ENCODE measurements at places on chromosomes 13 and 19.
A peak's percentile ranks its signal among the peaks of the same experiment; 100 is the strongest.

- DNase-seq = no peak
Measured at GRCh38 chr13:45341799-45342500, 967 bp upstream of the TPT1 start.

DNA sequence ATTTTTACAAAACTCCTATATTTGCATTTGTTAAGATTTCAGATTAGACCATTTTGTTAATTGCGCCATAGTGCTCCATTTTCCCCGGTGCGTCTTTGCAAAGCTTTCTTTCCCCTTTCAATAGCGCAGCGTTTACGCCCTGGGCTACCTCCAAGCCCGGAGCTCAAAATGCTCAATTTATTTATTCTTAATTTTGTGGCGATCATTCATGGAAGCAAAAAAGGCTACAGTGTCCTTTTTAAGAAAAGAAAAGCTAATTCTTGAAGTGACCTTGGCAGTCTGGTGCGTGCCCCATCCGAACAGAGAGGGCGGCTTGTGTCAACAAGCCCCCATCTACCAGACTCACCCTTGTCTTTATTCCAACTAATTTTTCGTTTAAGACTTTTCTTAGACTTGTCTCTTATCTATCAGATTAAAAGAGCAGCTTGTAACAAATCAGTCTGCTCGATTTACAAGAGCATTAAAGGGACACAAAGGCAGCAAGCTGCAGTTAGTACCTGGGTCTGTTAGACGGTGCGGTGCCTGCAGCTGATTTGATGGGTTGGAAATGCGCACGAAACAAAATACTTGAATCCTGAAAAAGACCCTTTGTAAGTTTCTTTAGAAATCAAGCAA, 30.1 kb downstream of the GSX1 start:
- DNase-seq = no peak

DNA sequence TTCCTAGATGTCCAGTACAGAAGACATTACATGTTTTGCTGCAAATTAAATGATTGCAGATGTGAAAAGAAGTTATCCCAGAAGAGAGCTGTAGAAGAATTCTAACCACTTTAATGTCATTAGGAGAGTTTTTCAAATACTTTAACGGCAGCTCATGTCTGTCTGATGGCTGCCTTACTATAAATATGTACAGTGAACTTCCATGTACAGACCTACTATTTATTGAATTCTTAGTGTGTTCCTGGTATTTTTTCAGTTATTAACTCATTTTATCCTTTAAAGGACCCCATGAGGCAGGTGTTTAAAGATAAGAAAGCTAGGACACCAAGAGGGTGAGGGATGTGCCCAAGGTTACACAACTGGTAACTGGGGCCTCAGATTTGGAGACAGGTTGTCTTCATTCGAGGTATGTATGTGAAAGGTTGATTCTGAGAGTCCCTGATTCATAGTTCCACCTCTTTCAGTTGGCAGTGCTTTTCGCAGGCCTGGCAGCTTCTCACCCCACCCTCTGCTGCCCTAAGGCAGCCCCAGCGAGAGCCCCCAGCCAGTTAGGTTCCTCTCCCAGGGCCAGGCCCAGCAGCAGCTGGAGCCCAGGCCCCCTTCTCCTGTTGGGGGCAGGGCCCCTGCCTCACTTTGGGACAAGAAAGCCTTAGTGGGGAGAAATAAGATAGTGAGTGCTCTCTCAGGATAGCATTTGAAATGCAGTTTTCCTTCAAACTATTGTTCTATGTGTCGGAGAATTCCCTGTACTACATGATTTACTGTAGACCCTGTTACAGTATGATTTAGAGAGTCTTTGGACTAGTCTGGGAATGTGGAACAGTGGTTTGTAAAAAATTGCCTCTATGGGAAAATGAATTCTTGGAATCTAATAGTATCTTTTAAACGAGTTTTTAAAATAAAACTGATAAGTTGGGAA, 67.7 kb upstream of the TEX29 start:
- DNase-seq = no peak

GRCh38 chr13:59771272-59771671, 392.5 kb downstream of the DIAPH3 start:
- no peak for DNase-seq

DNA sequence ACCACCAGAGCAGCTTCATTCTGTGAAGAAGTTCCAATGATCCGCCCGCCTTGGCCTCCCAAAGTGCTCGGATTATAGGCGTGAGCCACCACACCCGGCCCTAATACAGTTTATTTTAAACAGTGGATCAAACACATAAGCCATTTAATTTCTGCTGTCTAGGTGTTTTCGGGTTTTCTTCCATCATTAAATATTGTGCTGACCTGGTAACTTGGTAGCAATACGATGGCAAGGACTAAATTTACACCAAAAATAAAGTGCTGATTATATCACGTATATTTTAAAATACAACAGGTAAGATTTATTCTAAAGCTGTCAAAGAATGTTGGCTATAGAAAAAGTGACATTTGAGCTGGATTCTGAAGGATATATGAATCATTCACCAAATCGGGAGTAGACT, 1.3 kb downstream of the MED4 start:
- no peak for DNase-seq

GRCh38 chr13:23859904-23860303, 29.3 kb downstream of the MIPEP start:
- no peak for DNase-seq

DNA sequence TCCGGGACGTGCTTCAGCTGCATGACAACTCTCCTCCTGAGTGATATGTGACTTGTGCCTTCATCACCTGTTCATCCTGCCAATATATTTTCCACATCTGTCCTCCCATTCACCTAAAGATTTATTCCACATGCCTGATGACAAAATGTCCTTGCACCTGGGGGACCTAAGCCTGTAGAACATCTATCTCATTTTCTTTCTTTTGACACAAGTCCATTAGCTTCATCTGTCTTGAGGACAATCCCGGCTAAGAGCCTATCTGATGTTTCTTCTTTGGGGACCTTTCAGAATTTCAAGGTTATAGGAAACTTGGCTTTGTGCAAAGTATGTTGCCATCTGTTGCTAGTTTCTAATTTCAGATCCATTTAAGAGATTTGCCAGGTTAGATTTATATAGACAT, 41.1 kb downstream of the ITGBL1 start:
- DNase-seq = no peak

- no peak for DNase-seq
Measured at GRCh38 chr19:30309905-30310601, 62.1 kb upstream of the ZNF536 start.

- DNase-seq = no peak
Measured at GRCh38 chr13:110262508-110263291, 44.3 kb downstream of the COL4A1 start.

GRCh38 chr19:51458899-51459505, 748 bp upstream of the SIGLEC8 start:
- DNase-seq = no peak

GRCh38 chr13:105816994-105817393, 718.5 kb downstream of the EFNB2 start:
- no peak for DNase-seq

- no peak for DNase-seq
Measured at GRCh38 chr19:15575406-15575805, 39.6 kb upstream of the CYP4F8 start.

- no peak for DNase-seq
Measured at GRCh38 chr13:32047793-32048192, 16.2 kb downstream of the FRY start.

- no peak for DNase-seq
Measured at GRCh38 chr13:80131204-80131603, 209.7 kb downstream of the SPRY2 start.

GRCh38 chr13:30375265-30375835, 46.9 kb upstream of the UBE2L5 start:
- DNase-seq = no peak

GRCh38 chr13:87322386-87322785, 348.8 kb upstream of the SLITRK5 start:
- DNase-seq = no peak

DNA sequence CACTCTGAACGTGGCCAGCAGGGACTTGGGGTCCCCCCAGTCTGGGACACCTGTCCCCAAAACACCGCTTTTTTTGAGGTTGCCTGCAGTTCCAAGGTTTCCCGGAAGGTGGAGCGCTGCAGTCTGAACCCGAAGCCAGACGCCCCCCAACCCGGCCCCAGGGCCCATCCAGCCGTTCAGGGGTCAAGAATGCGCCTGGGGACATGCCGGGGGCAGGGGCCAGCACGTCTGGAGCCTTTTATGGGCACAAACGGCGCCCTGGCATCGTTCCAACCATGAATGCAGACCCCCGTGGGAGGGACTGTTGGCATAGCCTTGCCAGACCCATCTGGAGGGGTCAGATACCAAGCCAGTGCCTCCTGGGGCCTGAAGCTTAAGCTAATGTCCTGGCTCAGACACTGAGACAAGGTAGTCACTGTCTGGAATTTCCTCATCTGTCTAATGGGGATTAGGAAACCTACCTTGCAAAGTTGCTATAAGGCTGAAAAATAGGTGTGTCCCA, 6.9 kb downstream of the S1PR5 start:
- DNase-seq = peak; percentile 52

DNA sequence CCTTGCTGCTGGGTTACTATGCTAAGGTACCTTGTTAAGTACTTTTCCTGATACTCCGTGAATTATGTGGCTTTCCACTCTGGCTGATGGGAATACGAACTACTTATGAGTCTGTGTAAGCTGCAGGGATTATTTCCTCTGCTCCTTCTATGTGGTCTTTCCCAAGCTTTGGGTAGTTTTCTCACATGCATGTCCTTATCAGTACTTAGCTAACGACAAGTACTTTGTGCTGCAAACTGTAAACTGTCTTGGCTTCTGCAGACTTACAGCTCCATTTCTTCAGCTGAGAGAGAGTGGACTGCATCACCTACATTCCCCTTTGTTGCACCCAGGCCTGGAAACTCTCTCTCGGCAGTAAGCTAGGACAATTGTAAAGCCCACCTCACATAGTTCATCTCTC, 76.6 kb downstream of the FGF9 start:
- DNase-seq = no peak

- DNase-seq = no peak
Measured at GRCh38 chr13:19908350-19908986, 45.0 kb upstream of the ZMYM5 start.

DNA sequence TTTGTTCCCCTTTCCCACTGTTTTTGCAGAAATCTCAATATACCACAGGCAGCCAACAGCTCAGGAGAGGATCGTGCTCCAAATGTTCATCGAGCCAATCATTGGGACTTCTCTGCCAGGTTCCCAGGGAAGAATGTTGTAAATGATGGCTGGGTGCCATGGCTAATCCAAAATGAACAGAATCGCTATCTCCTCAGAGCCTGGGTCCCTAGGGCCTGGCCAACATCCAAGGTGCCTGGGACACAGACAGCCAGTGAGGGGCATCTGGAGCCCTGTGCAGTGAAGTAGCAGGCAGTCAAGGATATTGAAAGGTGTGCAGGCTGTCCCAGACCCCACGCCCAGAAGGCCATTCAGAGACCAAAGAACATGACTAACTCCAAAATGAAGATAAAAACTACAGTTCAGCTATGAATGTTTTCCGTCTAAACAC, 37.8 kb downstream of the BRD4 start:
- DNase-seq = no peak

DNA sequence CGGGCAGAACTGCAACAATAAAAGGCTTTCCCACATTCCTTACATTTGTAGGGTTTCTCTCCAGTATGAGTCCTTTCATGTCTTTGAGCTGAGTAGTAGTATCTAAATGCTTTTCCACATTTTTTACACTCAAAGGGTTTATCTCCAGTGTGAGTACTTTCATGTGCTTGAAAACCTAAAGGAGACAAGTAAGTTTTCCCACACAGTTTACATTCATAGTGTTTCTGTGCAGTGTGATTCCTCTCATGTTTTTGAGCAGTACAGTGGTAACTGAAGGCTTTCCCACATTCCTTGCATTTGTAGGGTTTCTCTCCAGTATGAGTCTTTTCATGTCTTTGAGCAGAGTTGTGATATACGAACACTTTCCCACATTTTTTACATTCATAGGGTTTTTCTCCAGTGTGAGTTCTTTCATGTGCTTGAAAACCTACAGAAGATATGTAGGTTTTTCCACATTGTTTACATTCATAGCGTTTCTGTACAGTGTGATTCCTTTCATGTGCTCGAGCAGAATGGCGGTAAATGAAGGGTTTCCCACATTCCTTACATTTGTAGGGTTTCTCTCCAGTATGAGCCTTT, 47.0 kb downstream of the ZNF44 start:
- no peak for DNase-seq

DNA sequence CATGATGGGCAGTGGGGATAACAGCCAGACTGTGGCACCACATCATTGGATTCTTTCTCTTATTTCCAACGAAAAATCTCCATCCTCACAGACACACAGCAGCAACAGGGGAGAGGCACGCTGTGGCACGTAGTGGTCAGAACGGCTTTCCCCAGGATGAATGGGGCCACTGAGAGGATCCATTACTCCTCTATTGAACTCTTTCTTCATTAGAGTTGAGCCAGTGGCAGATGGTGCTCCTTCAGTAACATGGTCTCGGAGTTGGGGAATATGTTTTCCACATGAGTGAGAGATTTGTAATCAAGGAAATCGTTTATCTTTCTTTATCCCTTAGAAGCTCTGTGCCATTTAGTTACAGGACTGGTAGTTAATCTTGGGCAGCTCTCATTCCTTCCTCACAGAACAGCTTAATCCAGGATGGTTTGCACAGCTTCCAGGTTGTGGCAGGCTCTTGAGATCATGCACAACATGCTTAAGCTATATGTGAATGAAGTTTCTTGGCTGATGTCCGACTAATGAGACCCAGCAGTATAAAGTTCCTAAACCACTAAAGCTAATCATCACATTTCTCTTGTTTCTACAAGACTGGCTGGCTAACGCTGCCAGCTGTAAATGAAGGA, 180.5 kb upstream of the SLC10A2 start:
- no peak for DNase-seq

DNA sequence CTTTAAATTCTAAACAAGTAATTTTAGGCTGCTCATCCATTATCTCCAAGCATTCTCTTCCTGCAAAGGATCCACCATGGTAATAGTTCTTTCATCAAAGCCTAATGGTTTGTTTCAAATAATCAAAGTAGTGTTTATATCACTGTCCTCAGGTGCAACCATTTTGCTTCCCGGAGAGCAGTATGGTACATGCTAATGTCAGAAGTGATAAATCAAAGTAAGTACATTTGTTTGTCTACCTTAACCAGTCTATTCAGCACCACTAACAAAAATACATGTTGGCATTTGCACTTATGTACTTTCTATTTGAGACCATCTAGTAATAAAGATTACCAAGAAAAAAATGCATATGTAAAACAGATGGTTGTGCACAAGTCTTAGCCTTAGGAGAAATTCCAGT, 37.5 kb downstream of the DACH1 start:
- DNase-seq = no peak

GRCh38 chr19:47111682-47112165, 1.9 kb downstream of the ZC3H4 start:
- DNase-seq = no peak

- DNase-seq = no peak
Measured at GRCh38 chr13:45575830-45576180, 39.7 kb downstream of the ERICH6B start.

GRCh38 chr13:33110386-33110712, 94.1 kb downstream of the KL start:
- no peak for DNase-seq

GRCh38 chr19:35629332-35629633, 447 bp downstream of the RBM42 start:
- DNase-seq = no peak

- DNase-seq = no peak
Measured at GRCh38 chr13:47420568-47420967, 523.7 kb upstream of the HTR2A start.

GRCh38 chr13:99033814-99034213, 56.0 kb upstream of the DOCK9 start:
- no peak for DNase-seq

- DNase-seq = peak; percentile 44
Measured at GRCh38 chr19:6424195-6424938, at the start of gene KHSRP. KHSRP (minus strand) TSS chr19:6424811; CDS start chr19:6424701, 110 bp downstream.

Measured in stimulated activated CD4-positive, alpha-beta T cell treated with anti-CD3 and anti-CD28 coated beads, Interleukin-12 subunit alpha, Interleukin-12 subunit beta, amount 100 ng/mL, for 4 hours (primary cell).